PC-9 (cell line): ENCODE measurements at places on chromosomes 5 and 9. TPM values are rescaled to one million over a fixed set of nuclear protein-coding genes. Genes with fewer than 3 reads are reported as not detected.

SLC36A3 gene
- total RNA-seq = not detected in 2 replicates

B4GALT1 gene
- total RNA-seq = 75.6 and 87.2 TPM in 2 replicates

MYORG gene
- 3.0 and 3.1 TPM in 2 replicates for total RNA-seq

FAM200C gene
- total RNA-seq = 8.6 and 10.5 TPM in 2 replicates

- DNase-seq = no peak
Observed at GRCh38 chr9:126114409-126114760, 212.2 kb upstream of the MVB12B start.

- DNase-seq = no peak
Observed at GRCh38 chr9:12554636-12555035, 138.5 kb upstream of the TYRP1 start.

GRCh38 chr5:14309199-14309598 lies 166.1 kb downstream of the TRIO start:
- no peak for DNase-seq

DNA sequence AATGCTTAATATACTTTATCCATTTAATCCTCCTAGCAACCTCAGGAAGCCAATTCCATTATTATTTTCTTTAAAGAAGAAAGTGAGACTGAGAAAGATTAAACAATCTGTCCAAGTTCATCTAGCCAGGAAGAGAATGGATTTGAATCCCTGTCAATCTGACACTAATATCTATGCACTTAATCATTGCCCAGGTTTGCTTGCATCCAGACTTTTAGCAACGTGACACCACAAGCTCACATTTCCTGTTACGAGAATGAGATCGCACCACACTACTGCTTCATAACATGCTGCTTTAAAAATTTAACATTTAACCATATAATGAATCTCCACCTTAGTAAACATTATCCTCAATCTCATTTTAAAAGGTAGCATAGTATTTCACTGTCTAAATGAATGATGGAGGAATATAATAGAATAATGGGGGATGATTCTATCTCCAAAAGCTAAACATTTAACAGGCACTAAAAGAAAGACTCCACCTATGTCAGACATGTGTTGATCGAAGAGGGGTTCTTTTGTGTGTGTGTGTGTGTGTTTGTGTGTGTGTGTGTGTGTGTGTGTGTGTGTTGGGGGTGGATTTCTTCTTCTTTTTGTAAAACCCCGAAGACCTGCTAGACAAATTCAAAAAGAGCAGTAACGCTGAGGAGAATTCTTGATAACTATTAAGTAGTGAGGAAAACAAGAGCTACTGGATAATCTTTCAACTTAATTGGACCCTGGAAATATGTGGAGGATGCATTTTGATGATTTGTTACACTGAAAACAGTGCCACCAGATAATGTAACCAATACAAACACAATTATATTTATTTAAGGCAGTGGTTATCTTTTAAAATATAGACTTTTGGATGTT lies 138.7 kb upstream of the NR3C1 start:
- no peak for DNase-seq

DNA sequence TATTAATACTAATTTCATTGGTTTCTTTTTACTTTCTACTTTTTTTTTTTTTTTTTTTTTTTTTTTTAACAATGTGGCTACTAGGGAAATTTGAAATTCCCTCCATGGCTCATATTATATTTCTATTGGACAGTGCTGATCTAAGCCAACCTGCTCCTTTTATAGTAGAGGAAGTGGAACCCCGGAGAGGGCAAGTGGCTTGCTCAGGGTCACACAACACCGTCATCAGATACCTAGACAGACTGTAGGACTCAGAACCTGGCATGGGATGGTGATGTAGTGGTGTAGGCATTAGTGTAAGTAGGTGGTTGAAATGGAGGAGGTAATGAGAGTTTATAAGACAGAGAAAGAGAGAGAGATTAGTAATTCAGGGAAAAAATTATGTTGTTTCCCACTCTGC lies 10.8 kb downstream of the ZNF618 start:
- DNase-seq = no peak

DNA sequence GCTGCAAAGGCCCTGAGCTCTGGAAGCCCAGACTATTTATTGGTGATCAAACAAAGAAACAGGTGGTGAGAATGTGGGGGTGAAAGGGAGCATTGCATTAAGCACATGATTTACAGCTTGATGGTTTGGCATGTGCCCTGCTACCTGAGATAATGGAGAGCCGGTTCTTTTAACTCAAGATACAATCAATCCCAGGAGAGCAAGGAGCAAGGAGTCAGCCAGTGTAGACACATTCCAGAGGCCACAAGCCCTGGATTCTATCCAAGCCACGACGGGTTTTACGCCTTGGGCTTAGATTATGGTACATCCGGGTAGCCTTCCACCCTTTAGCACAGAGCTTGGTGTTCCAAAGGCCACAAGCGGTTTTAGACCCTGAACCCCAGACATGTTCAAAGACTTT lies 292.2 kb downstream of the CYLC2 start:
- no peak for DNase-seq

GRCh38 chr9:89698411-89699005 lies 93.7 kb downstream of the GADD45G start:
- DNase-seq = no peak

DNA sequence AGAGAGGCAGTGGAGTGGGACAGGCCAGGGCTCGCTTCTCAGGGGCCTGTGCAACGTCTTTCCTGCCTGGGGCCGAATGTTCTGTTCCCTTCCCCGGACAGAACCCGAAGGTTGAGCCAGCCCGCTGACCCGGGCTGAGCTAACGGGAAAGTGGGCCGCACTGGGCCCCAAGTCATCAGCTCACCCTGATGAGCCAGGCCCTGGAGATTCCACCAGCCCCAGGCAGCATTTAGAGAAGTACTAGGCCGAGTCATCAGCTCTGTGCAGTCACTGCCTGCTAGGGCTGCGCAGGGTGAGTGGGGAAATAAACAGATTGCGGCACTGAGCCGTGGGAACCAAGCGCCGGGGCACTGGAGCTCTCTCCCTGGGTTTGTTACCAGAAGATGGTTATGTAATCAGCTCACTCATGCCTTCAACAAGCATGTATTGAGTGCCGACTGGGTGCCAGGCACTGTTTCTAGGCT lies 29.1 kb upstream of the DUSP1 start:
- peak; percentile 79 for DNase-seq

DNA sequence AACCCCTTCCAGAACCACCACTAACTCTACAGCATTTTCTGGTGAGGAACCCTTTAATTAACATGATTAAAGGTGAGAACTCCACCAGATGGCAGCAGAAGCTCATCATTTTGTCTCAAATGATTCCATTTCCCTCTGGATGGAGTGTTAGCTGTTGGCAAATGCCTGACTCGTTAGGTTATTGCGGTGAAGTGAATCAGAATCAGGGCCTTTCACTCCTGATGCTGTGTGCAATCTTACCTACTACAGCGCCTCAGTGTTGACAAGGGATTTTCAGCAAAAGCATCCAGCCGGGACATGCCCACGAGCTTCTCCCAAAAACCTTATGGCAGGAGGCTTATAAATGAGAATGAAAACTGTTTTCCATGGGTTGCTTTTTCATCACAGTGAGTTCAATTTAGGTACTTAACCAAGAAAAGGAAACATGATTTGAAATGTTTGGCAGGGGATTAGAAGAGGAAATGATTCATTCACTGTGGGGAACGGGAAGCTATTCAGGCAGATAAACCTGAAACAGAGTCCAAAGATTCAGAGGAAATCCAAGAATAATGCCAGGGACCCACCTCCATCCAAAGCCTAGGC lies 48.0 kb upstream of the CAST start:
- DNase-seq = peak; percentile 64
